Epithelial cell of proximal tubule (primary cell): ENCODE measurements at places on chromosomes 1 and 21. TPM values are rescaled to one million over a fixed set of nuclear protein-coding genes. Genes with fewer than 3 reads are reported as not detected.

DNA sequence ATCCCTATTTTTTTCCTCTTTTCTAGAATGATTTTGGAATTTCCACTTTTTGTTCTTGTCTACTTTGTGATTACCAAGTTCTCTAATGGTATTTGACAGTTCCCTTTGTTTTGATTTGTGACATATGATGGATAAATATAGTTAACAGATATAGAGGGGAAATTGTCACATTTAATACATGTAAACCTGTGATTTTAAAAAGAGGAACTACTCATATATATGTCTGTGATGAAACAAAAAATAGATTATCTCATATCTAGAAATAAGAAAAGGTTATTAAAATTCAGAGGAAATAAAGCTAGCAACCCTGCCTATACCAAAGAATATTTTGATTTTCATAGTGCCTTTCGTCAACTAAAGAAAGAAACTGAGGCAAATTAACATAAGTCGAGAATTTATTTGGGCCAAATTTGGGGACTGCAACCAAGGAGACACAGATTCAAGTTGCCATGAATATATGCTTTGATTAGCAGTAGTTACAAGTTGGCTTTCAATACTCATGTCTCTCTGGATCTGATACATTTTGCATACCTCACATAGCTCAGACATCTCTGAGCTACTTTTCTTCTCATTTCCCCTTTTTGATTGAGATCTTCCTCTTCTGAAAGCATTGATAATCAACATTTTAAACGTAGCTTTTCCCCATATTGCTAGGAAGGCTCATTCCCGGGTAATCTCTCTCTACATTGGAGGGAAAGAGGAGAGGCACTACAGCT lies 15.6 kb upstream of the C21orf91 start:
- DNase-seq = no peak

DNA sequence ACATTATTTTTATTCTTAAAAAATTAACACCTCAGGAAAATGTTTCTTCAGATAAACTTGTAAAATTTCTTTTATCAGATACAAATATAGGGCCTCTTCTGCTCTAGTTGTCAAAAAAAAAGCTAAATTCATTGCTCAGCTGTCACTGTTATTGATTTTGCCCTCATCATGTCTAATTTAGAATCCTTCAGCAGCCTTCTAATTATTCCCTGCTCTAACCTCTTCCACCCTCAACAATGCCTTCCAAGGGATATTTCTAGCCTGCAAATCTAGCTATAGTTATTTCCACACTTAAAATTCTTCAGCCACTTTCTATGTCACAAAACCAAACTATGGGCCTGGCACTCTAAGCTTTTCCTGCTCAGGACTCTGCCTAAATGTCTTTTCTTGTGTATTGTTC lies 25.2 kb downstream of the PDE4B start:
- DNase-seq = no peak

- DNase-seq = no peak
Measured at GRCh38 chr1:3323021-3323795, 131.3 kb upstream of the ARHGEF16 start.

Gene OR2L13
- total RNA-seq = not detected in 2 replicates

Gene ADCY10
- total RNA-seq = not detected in 2 replicates
